ENCODE measurements at places on chromosomes 4 and X.

- H3K27me3 ChIP-seq = no peaks in the 10 kb centered on the region
- peak overlapping the region; percentile 28 for H3K27ac ChIP-seq
- DNase-seq = no peak
- no peak overlapping the region for H3K4me3 ChIP-seq
- H3K4me1 ChIP-seq = peaks cover 71% of the 10 kb centered on the region
- peaks cover 36% of the 10 kb centered on the region for H3K36me3 ChIP-seq
Observed at GRCh38 chr4:184457535-184458249, 16.7 kb downstream of the IRF2 start.

- H3K4me1 ChIP-seq = no peaks in the 10 kb centered on the region
- no peak overlapping the region for H3K4me3 ChIP-seq
- DNase-seq = no peak
- peaks cover 4% of the 10 kb centered on the region for H3K27me3 ChIP-seq
Observed at GRCh38 chrX:18173494-18174180, 47.0 kb downstream of the BEND2 start.

- H3K4me3 ChIP-seq = no peak overlapping the region
- no peak for DNase-seq
- H3K36me3 ChIP-seq = peaks cover 20% of the 10 kb centered on the region
- no peak overlapping the region for H3K27ac ChIP-seq
Observed at GRCh38 chr4:109554971-109555370, 5.1 kb upstream of the MCUB start.

DNA sequence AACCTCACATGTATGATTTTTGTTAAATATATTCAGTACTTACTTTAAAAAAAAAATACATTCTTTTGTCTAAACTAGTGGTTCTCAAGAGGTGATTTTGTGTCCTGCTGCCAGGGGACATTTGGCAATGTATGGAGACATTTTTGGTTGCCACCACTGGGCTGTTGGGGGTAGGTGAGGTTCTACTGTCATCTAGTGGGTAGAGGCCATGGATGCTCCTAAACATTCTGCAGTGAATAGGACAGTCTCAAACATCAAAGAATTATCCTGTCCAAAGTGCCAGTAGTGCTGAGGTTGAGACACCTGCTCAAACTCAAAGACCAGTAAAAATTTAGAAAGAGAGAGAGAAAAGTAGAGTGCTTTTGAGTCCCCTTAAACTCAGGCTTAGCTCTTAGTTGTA lies 32.9 kb upstream of the PGM2 start:
- no peak overlapping the region for H3K27ac ChIP-seq
- H3K27me3 ChIP-seq = peaks cover 10% of the 10 kb centered on the region
- H3K4me1 ChIP-seq = no peaks in the 10 kb centered on the region
- H3K4me3 ChIP-seq = no peak overlapping the region

DNA sequence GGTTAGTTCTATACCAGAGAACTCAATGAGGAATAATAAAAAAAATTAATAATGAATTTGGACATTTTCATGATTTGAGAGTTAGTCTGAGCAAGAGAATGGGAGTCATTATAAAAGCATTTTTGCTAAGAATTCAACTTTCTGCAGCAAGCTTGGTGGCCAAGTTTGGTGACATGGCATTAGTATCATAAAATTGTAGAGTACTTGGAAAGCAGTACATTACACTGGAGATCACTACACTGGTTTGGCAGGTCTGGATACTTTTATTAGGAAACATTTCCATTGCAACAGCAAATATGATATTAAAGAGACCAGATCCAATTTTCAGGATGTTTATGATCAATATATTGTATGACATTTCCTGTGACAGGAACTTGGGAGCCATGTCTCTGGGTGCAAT lies 249.1 kb upstream of the INTU start:
- H3K36me3 ChIP-seq = no peaks in the 10 kb centered on the region
- no peak overlapping the region for H3K4me3 ChIP-seq
- H3K4me1 ChIP-seq = no peaks in the 10 kb centered on the region

GRCh38 chrX:22193851-22194659 lies 78.7 kb upstream of the CBLL2 start:
- no peak overlapping the region for H3K4me3 ChIP-seq
- no peaks in the 10 kb centered on the region for H3K36me3 ChIP-seq
- peaks cover 2% of the 10 kb centered on the region for H3K4me1 ChIP-seq
- no peaks in the 10 kb centered on the region for H3K27me3 ChIP-seq
- no peak for DNase-seq

DNA sequence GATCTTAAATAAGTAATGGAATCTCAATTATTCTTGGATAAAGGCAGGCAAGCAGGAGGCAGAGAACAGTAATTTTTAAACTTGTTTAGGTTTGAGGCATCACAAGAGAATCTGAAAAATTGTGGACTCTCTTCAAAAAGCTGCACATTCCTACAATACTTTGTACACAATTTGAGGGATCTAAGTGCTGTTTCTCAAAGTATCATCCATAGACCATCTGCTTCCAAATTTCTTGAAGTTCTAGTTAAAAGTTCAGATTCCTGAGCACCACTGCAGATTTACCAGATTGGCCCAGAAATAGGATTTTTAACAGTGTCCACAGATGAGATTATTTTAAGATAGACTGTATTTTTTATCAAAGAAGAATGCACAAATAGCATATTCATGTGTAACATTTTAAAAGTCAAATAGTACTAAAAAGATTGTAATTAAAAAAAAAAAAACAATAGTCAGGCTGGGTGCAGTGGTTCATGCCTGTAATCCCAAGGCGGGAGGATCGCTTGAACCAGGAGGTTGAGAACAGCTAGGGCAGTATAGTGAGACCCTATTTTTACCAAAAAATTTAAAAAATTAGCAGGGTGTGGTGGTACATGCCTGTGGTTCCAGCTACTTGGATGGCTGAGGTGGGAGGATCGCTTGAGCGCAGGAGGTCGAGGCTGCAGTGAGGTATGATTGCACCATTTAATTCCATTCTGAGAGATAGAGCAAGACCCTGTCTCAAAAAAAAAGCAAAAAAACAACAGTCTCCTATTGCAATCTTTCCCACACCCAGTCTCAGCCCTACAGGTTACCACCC lies 14.2 kb upstream of the FNIP2 start:
- no peak for DNase-seq
- no peaks in the 10 kb centered on the region for H3K36me3 ChIP-seq
- H3K27me3 ChIP-seq = peaks cover 16% of the 10 kb centered on the region
- H3K27ac ChIP-seq = no peak overlapping the region
- H3K4me1 ChIP-seq = no peaks in the 10 kb centered on the region
- H3K4me3 ChIP-seq = no peak overlapping the region

DNA sequence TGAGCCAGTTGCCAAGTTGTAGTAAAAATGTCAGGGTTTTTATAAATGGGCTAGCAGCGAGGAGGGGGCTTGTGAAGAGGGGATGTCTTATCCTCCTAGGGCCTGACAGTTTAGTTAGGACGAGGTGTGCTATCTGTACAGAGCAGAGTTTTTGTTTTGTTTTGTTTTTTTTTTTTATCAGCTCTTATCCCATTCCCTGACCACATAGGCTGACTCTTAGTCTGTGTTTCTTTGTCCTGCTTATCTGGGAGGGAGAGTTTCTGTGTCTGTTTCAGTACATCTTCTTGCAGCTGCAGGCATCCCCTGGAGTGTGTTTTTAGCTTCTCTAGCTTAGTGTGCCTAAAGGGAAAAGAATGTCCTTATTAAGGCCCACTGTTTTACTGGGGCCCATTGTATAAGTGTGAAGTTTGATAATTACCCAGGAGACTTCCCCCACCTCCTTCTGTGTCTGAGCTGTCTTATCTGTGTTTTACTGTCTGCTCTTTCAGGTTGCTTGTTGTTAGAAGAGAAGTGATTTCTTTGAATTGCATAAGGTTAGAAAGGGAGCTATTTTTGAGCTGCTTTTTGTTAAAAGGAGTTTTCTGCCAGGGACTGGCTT lies 32.0 kb downstream of the PAGE2 start:
- peaks cover 27% of the 10 kb centered on the region for H3K4me1 ChIP-seq
- no peak overlapping the region for H3K27ac ChIP-seq
- no peak for DNase-seq
- no peak overlapping the region for H3K4me3 ChIP-seq
- peaks cover 3% of the 10 kb centered on the region for H3K36me3 ChIP-seq

DNA sequence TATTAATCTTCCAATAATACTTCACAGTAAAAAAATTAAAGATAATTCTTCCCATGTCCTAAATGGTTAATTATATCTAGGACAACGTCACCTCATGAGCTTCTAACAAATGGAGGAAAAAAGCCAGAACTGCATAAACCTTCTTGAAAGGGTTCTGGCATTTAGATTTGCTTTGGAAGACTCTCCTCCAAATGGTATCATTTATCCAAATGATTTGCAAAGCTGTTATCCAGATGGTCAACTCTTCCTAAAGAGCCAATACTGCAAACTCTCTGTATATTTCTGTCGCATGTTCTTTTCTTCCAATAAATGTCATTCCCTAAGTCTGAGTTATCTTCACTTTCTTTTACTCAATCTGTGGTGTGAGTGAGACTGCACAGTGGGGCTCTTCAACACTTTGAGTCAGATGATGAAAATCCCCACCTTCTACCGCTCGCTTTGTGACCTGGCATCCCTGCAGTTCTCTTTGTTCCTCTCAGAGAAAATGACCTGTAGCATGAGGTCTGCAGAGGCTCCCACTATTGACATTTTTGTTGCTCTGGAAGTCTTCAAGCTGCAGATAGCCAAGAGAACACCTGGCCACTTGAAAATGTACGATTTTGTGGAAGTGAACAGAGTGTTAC lies 52.9 kb downstream of the TMEM150C start:
- H3K4me1 ChIP-seq = no peaks in the 10 kb centered on the region
- no peaks in the 10 kb centered on the region for H3K36me3 ChIP-seq
- H3K4me3 ChIP-seq = no peak overlapping the region
- no peak overlapping the region for H3K27ac ChIP-seq
- no peak for DNase-seq

- H3K27ac ChIP-seq = no peak overlapping the region
- no peaks in the 10 kb centered on the region for H3K36me3 ChIP-seq
- no peak overlapping the region for H3K4me3 ChIP-seq
- no peaks in the 10 kb centered on the region for H3K27me3 ChIP-seq
Observed at GRCh38 chr4:185716141-185716551, 95.8 kb downstream of the SORBS2 start.

GRCh38 chrX:69158166-69158980 lies 6.9 kb downstream of the PJA1 start:
- H3K27ac ChIP-seq = no peak overlapping the region
- H3K4me1 ChIP-seq = peaks cover 17% of the 10 kb centered on the region
- peak; percentile 44 for DNase-seq
- no peaks in the 10 kb centered on the region for H3K27me3 ChIP-seq

DNA sequence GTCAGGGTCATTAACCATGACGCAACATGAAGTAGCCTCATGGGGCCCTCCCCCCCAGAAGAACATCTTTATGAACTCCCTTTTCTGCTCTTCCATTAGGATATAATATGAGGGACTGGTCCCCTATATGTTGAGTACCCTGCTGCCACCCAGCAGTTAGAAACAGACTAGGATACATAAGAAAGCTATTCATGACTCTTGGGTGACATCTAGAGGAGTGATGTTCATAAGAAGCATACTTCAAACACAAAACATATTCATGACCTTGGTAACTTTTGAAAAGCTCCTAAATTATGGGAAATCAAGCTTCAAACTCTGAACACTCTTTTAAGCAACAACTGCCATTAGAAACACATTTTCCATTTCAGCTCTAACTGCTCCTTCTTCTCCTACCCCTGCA lies 155.2 kb upstream of the SPIN4 start:
- H3K27me3 ChIP-seq = no peaks in the 10 kb centered on the region
- no peak overlapping the region for H3K4me3 ChIP-seq
- H3K4me1 ChIP-seq = peaks cover 7% of the 10 kb centered on the region
- H3K27ac ChIP-seq = no peak overlapping the region
- no peaks in the 10 kb centered on the region for H3K36me3 ChIP-seq
- no peak for DNase-seq
